ENCODE measurements at places on chromosomes 7 and 10.

DNA sequence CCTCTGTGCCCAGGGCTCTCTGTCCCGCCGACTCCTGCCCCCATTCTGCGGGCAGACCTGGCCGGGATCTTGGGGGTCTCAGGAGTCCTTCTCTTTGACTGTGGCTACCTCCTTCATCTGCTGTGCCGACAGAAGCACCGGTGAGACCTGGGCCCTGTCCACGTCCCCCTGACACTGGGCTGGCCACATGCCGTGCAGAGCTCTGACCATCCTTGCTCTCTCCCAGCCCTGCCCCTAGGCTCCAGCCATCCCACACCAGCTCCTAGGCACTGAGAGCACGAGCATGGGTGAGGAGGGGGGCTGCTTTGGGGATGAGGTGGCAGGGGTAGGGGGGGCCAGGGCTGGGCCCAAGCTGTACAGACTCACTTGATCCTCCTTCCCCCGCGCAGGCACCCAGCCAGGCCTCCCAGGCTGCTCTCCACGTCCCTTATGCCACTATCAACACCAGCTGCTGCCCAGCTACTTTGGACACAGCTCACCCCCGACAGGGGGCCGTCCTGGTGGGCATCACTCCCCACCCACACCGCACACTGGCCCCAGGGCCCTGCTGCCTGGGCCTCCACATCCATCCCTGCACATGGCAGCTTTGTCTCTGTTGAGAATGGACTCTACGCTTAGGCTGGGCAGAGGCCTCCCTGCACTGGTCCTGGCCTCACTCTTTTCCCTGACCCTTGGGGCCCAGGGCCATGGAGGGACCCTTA, 4.8 kb upstream of the PILRB start:
- no peak for DNase-seq

- DNase-seq = no peak
Measured at GRCh38 chr10:114607358-114607998, 50.6 kb downstream of the ABLIM1 start.

DNA sequence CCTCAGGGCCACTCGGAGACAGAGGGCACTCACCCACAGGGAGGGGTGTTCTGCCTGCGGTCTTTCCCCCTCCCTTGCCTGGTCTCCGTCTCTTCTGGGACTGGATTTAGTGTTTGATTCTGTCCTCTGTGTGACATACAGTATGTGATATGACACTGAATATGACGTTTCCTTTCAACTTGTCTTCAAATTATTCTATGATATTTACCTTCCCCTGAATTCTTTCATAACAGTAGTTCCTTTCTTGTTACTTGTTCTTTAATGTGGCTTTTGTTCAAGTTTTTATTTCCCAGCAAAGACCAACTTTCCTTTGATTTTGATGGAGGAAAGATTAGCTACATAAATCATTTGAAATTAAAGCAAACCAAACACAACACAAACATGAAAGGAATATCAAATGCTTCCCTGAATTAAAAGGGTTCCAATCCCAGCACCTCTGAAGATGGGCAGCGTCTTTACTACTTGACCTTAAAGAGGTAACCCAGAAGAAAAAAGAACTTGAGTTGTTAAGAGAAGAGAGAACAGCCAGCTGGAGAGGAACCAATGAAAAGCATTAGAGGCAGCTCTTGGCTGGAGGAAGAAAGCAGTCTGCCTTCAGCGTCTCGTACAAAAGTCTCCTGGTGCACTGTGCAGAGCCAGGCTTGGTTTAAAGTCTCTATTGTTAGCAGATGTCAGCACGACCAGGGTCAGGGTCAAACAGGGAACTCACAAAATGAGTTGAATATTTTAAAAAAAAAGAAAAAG, 18.3 kb upstream of the RHEB start:
- DNase-seq = no peak

DNA sequence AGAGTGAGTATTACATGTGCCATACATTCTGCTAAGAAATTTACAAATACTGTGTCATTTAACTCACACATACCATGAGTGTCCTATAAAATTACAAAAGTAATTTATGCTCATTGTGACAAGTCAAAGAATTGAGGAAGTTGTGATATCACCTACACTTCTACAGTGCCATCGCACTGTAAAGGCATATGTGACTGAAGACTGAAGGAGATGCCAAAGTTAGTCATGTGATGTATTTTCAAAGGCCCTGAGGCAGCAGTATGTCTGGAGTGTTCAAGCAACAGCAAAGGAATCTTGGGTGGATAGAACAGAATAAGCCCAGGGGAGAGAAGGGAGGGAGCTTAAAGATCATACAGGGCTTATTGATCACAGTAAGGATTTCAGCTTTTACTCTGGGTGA, 176.8 kb downstream of the WNT2 start:
- no peak for DNase-seq

DNA sequence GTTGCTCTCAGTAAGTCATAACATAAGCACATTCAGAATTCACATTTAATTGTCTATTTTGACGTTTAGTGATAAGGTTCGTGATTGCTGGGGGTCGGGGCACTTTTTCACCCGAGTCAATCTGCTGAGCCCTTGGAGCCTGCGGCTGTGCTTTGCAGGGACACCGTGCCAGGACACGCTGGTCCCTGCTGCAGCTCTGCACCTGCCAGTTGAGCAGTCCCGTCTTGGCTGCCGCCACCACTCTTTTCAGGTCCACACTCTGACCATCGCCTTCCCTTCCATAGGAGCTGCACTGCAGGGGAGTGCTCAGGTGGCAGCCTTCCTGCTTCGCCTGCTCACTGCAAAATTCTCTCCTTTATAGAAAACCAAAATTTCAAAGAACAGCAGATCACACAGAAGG, 36.4 kb downstream of the CUL1 start:
- no peak for DNase-seq

DNA sequence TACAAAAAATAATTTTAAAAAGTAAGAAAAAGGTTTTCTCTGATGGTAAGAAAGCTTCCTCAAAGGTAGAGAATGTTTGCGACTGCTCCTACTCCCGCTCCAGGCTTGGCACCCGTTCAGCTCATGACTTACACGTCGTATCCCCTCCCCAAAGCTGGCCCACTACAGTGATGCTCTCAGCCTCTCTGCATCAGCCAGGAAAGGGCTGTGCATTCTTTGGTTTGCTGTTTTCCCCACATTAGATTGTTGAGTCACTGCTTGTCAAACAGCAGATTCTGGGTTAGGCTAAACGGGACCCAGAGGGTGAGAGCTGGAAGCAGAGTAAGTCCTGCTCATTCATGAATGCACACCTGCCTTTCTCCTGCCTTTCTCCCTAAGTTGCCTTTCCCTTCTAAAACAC, 54.7 kb upstream of the NMT2 start:
- no peak for DNase-seq

Data from stimulated activated CD4-positive, alpha-beta T cell treated with anti-CD3 and anti-CD28 coated beads, TNF-alpha, amount 100 ng/mL, for 4 hours (primary cell).